Activated CD4-positive, alpha-beta T cell treated with anti-CD3 and anti-CD28 coated beads, Interleukin-2, amount 50 U/mL, for 1 hour (primary cell): ENCODE measurements at places on chromosomes 16 and 17.

DNA sequence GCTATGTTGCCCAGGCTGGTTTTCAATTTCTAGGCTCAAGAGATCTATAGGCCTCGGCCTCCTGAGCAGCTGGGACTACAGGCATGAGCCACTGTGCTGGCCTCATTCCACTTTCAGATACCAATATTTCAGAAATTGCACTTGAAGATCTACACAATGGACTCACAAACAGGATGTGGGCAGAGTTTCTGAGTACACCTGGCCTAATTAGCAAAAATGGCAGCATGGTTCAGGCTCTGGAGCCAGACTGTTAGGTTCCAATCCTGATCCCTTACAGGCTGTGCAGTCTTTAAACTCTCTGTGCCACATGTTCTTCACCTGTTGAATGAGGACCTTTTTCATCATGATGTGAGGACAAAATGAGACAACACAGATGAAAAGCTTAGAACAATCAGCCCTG lies 32.2 kb downstream of the RNF157 start:
- DNase-seq: no peak

DNA sequence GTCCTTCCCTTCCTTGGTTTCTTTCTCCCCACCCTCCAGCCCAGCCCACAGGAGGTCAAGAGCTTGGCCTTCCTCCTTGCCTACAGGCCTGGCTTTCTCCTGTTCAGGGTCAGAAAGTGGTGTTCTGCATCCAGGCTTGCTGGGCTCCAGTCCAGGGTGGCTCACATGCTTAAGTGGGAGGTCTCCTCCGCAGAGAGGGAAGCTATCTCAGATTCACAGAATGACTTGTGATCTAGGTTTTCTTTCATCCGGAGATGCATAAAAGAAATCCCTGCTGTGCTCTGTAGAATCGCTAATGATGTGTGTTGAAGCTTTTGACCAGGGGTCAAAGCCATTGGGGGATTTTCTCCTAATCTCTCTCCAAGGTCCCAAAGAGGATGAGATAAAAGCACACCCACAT lies 382.3 kb upstream of the EEF2KMT start:
- no peak for DNase-seq

- DNase-seq: no peak
These were observed 2.5 kb downstream of the TK1 start for GRCh38 chr17:78184351-78184750.

DNA sequence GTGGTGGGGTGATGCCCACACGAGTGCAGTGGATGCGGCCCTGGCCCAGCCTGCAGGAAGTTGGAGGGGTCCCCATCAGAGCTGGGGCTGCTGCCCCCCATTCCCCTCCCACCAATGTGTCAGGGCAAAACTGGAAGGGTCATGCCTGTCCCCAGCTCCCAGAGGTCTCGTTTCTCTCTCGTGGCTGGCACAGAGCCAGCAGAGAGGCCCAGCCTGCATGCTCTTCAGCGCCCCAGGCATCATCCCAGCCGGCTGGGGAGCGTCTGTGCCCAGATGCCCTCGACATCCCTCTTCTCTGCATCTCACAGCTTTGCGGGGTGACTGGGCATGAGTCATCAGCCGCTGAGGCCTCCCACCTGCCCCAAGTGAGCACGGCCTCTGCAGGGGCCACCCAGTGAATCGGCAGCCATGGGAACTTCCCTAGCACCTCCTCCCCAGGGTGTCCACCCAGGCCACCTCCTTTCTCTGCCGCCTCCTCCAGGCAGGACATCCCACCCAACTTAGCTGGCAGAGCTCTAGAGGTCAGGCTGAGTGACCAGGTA lies 9.8 kb upstream of the CSNK1D start:
- DNase-seq: no peak

DNA sequence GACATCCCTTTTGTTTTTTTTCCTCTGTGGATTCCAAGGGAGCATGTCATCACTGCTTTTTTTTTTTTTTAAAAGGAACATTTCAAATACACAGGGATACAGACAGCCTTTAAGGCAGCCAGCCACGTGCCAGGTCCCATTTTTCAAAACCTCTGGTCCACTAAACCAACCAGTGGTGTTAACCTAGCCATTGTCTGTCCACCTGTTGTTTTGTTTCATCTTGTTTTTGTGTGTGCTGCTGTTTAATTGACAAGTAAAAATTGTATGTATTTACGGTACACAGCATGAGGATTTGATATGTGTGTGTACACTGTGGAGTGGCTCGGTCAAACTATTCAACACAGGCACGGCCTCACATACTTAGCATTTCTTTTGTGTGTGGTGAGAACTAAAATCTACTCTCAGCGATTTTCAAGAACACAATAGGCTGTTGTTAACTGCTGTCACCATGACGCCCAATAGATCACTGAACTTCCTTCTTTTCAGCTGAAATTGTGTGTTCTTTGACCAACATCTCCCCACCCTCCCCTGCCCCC lies 19.2 kb downstream of the TMEM114 start:
- DNase-seq: no peak

DNA sequence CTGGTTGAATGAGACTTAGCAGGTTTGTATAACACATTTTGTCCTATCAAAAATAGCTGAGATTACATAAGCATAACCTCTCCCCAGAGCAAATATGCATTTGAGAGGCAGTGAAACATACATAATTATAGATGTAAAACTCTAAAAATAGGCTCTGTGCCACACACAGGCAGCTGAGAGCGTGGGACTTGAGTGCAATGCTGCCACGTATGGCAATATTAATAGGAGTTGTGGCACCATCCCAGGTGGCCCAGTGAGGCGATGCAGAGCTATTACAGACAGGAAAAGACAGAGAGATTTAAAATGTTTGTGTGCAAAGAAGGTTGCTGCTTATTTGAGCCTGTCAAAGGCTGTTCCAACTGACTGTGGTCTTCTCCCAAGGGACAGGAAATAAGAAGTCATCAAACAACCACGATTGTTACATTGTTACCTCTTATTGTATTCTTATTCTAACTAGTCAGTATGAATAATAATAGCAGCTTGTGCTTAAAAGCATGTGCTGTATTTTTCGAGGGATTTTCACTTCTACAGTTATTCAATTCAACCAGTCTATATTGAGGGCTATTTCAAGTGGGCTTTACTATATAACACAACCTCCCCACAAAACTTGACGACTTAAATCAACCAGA lies 116.5 kb downstream of the SALL1 start:
- no peak for DNase-seq

- DNase-seq: no peak
These were observed 31.4 kb upstream of the GFOD2 start for GRCh38 chr16:67750466-67750865.

DNA sequence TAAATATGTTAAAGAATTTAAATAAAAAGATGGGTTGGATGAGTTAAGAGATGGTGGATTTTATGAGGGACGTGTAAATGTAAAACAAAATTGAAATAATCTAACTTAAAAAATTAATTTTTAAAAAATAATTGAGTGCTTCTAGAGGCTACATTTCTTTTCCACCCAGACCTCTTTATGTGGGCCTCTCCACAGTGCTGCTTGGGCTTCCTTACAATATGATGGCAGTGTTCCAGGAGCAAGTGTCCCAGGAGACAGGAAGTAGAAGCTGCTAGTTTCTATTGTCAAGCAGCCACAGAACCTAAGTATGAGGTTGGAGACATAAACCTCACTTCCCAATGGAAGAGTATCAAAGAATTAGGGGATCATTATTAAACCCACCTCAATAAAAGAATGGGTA lies 205.7 kb upstream of the CPHXL start:
- DNase-seq: no peak

DNA sequence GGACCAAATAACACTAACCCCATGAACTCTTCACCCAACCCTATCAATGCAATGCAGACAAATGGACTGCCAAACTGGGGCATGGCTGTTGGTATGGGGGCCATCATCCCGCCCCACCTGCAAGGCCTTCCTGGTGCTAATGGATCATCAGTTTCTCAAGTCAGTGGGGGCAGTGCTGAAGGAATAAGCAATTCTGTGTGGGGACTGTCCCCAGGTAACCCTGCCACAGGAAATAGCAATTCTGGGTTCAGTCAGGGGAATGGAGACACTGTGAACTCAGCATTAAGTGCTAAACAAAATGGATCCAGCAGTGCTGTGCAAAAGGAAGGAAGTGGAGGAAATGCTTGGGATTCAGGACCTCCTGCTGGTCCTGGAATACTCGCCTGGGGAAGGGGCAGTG lies 78.9 kb downstream of the TMC6 start:
- no peak for DNase-seq

GRCh38 chr17:40417258-40417608 lies 463 bp downstream of the TOP2A start:
- no peak for DNase-seq

DNA sequence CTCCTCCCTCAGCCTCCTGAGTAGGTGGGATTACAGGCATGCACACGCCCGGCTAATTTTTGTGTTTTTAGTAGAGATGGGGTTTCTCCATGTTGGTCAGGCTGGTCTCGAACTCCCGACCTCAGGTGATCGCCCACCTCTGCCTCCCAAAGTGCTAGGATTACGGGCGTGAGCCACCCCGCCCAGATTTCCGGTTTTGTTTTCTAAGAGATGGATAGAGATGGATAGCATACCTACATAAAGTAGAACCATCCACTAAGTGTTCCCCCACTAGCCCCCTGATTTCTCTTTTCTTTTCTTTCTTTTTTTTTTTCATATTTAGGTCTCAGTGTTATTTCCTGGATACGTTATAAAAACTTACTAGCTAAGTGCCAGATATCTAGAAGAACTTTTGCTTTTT lies 2.0 kb downstream of the WSB1 start:
- DNase-seq: no peak
